DMS153 (cell line): ENCODE measurements at places on chromosomes 1 and 21.

DNA sequence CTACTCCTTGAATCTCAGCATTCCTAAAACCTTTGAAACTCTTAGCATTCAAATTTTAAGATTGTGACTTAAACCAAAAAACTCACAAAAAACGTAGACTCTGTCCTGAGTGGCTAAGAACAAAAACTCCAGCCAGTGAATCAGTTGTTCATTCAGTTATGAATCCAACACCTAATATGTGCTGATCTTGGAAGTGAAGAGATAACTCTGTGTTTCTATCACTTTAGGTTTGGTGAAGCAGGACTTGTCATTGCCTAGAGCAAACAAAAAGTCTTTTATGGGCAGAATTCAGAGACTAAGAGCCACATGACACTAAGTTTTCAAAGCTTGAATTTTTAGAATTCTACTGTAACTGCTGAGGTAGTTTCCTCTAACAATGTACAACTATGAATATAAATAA, 10.4 kb upstream of the GPR137B start:
- no peak for DNase-seq

- DNase-seq, result no peak
These were observed 3.1 kb downstream of the TINAGL1 start for GRCh38 chr1:31579374-31579773.

- no peak for DNase-seq
These were observed 37.2 kb downstream of the PDE9A start for GRCh38 chr21:42690586-42690985.

GRCh38 chr1:44860331-44860730, 17.3 kb upstream of the PTCH2 start:
- DNase-seq, result no peak

GRCh38 chr1:226424221-226425003, 16.5 kb upstream of the PARP1 start:
- peak; percentile 71 for DNase-seq

GRCh38 chr1:150969626-150970025, 5.0 kb downstream of the CERS2 start:
- no peak for DNase-seq

GRCh38 chr1:23960291-23961020, 828 bp downstream of the PNRC2 start:
- no peak for DNase-seq

DNA sequence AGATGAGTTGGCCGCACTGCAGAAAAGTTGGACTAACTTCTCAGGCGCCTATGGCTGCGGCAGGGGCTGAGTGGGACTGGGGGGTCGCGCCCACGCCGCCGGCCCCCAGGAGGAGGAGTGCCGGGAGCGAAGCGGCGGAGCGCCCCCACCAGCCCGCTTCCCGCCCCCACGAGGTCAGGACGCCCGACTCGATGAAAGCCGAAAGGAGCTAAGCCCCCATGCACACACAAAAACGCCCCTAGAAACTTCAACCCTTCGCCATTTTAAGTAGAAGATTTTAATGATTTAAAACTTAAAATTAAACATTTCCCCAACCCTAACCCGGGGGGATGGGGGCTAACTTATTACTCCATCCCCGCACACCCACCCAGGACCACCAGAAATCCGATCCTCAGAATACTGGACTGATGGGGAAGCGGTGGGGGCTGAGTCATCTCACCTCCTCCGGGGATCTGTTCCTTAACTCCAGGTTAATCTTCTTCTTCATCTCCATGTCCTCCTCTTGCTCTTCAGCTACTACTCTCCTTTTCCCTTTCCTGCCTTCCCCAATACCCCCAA, 539 bp downstream of the ANP32E start:
- DNase-seq, result no peak

- peak; percentile 41 for DNase-seq
These were observed 706 bp downstream of the RNF19B start for GRCh38 chr1:32963746-32964460.

- DNase-seq, result no peak
These were observed 672.3 kb upstream of the CXADR start for GRCh38 chr21:16840538-16840937.

GRCh38 chr1:234188454-234188792, 184.8 kb upstream of the COA6 start:
- peak; percentile 62 for DNase-seq

DNA sequence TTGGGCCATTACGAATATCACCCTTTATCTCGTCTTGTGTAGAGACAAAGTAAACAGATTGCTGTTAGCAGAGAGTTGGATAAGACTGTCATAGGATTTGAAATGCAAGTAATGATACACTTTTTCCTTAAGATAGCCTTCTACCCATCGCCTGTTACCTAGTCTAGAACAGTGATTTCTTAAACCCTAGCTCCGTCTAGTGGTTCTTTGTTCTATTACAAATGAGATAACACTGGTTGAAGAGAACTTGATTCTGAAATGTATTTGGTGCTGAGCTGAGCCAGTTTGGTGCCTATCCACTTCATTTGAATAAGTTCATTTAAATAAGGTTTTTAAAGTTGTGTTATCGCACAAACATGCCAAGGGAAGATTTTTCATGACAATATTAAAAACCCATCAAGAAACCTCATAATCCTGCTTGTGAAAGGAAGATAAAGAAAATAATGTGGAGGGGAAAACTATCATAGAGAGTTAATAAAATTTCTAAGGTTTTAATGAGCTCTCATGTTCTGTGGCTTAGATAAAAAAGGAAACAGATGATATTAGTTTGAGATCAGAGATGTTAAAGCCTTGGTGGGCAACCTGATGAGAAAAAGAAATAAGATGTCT, 1.5 kb upstream of the KCNH1 start:
- peak; percentile 76 for DNase-seq

DNA sequence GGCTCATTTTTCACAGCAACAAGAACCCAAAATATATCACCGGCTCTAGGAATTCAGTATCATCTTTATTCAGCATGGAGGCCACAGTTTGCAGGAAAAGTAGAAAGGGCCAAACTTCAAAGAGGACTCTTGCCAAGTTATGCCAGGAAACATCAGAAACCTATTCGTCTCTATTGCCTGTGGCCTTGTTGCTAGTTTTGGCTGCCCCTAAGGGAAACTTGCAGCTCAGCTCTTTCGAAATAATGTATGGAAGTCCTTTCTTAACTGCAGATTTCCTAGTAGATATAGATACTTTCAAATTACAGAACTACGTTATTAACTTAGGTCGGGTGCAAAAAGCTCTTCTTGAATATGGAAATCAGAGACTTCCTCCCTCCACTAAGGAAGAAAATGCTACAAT, 4.2 kb upstream of the NENF start:
- DNase-seq, result no peak

GRCh38 chr21:36005018-36005417, 55.3 kb downstream of the SETD4 start:
- peak; percentile 29 for DNase-seq

- DNase-seq, result no peak
These were observed 125.8 kb downstream of the XPR1 start for GRCh38 chr1:180757657-180758056.

- DNase-seq, result no peak
These were observed 22.3 kb upstream of the SNRPE start for GRCh38 chr1:203839081-203839480.

- no peak for DNase-seq
These were observed 25.8 kb upstream of the LAPTM5 start for GRCh38 chr1:30783256-30783915.

- DNase-seq, result no peak
These were observed 61.0 kb downstream of the IER5 start for GRCh38 chr1:181149326-181150125.

DNA sequence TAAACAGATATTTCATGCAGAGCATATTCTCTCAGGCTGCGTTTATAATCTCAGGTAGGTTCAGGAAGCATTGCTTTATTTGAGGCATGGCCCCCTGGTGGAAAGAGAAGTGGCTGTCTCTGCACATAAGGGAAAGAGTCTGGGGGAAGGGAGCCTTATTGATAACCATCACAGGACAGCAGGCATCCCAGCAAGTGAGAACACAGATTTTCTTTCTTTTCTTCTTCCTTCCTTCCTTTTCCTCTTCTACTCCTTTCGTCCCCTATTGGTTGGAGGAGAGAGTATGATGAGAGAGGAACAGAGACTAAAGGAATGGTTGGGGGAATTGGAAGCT, 21.9 kb downstream of the TSNAX start:
- DNase-seq, result peak; percentile 6

GRCh38 chr1:175367896-175368295, 175.3 kb upstream of the KIAA0040 start:
- no peak for DNase-seq

DNA sequence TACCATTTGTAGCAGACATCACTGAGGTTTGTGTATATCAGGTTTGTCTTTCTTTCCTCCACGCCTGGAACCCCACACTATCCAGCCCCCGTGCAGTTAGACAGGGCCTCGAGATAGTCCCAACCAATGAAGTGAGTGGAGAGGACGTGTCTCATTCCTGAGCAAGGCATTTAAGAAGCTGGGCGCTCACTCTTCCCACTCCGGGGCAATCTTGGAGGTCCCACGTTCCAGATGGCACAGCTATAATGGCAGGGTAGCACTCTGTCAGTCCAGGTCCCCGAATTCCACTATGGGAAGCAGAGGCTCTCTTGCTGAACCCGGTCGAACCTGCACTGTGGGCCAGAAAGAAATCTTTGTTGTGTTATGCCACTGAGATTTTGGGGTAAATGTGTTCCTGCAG, 57.3 kb upstream of the CSF3R start:
- DNase-seq, result no peak

DNA sequence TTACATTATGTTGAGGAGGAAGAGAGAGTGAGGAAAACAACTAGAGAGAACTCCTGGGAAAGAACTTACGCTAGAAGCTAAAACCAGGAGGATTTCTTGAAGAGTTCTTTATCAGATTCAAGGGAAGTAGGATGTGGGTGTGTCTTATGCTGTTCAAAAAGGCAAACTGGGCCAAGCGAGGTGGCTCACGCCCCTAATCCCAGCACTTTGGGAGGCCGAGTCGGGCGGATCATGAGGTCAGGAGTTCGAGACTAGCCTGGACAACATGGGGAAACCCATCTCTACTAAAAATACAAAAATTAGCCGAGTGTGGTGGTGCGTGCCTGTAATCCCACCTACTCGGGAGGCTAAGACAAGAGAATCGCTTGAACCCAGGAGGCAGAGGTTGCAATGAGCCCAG, 23.1 kb downstream of the SMG7 start:
- no peak for DNase-seq

GRCh38 chr1:172704001-172704400, 45.1 kb downstream of the FASLG start:
- DNase-seq, result no peak

DNA sequence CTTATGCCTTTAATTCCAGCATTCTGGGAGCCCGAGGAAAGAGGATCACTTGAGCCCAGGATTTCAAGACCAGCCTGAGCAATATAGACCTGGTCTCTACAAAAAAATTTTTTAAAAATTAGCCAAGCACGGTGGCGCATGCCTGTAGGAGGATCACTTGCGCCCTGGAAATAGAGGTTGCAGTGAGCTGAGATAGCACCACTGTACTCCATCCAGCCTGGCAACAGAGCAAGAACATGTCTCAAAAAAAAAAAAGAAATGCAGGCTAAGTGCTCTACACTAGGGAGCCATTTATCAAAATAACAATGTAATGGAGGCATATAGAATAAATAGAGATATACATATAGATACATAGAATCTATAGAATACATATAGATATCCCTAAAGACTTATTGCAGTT, 23.3 kb downstream of the CEPT1 start:
- DNase-seq, result no peak

GRCh38 chr1:7225711-7226505, 440.7 kb downstream of the CAMTA1 start:
- DNase-seq, result no peak

- DNase-seq, result no peak
These were observed 39.0 kb downstream of the LRRC8C start for GRCh38 chr1:89671775-89672488.

GRCh38 chr21:46637952-46638746, 2.7 kb downstream of the PRMT2 start:
- DNase-seq, result no peak

DNA sequence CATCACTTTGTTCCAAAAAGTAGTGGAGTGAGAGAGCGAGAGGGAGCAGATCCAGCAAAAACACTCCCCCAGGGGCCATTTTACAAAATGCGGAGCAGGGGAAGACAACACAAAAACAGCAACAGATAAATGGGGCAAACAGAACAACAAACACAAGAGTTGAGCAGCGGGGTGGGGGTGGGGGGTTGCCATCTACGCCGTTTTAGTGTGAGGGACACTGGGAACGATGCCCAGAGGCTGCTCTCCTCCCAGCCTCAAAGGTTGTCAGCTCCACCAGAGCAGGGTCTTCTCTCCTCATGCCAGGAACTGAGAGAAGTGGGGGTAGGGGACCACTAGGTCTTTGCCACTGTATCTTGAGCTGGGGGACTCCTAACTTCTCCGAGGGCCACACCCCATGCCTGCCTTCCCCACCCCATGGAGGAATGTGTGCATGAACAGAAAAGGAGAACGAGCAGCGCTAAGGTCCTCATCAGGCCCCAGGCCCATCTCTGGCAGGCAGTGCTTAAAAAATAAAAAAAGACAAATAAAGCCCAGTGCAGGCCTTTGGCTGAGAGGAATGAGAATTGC, 1.3 kb upstream of the PBXIP1 start:
- no peak for DNase-seq

- DNase-seq, result no peak
These were observed 94.4 kb downstream of the PDE9A start for GRCh38 chr21:42747746-42748351.

DNA sequence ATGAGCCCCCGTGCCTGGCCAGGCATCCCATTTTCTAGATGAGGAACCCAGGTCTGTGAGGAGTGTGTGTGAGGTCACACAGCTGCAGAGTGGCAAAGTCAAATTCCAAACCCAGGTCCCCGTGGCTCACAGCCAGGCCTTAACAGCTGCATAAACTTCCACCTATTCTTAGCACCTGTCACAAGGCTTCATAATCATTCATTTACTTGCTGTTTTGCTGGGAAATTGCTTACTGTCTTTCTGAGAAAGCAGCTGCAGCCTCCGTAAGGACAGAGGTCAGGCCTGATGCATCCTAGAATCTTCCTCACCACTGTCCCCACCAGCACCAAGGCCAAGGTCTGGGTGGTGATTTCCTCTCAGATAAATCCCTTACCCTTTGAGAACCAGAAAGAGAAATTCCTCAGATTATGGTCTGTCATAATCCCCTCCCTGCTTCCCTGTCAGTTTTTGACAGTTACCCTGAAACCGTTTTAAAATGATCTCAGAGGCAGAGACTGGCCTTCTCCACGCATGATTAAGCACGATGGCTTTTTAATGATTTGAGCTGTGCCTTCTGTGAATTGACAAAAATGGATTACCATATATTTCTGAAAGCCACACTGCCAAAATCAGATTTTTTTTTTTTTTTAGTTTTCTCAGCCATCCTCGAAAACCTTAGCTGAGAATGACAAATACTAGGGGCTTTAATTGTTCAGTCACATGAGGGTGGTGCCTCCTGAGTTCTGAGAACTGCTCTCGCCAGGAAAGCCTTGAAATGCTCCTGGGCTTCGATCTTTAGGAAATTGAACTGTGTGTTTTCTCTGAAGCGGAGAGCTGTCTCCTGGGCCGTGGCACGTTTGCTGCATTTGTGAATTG, 70.0 kb upstream of the SELENON start:
- DNase-seq, result no peak

GRCh38 chr1:153937331-153937730, 9.2 kb downstream of the DENND4B start:
- no peak for DNase-seq
